ENCODE measurements at places on chromosomes 5 and 9. TPM values are rescaled to one million over a fixed set of nuclear protein-coding genes. Genes with fewer than 3 reads are reported as not detected.

The CAVIN4 gene
- 0.08 TPM for total RNA-seq

The NPR3 gene
- total RNA-seq, result 0.08 TPM

The ZNF354C gene
- total RNA-seq, result 3.0 TPM

The PLEKHG4B gene
- under 0.01 TPM for total RNA-seq

The UNC13B gene
- total RNA-seq, result 15.3 TPM

The SPATA31D4 gene
- not detected for total RNA-seq

The BNC2 gene
- total RNA-seq, result 2.5 TPM

The LCN2 gene
- 22.4 TPM for total RNA-seq

The NR2F1 gene
- total RNA-seq, result not detected
